Activated CD4-positive, alpha-beta T cell treated with anti-CD3 and anti-CD28 coated beads, Interleukin-2, Interleukin-6, amounts not matched to agents 100 ng/mL and 50 ng/mL, durations not matched to agents 16 hours and 8 hours (primary cell): ENCODE measurements at places on chromosomes 5 and 9.

- no peak for DNase-seq
Observed at GRCh38 chr5:40334242-40334635, 345.5 kb upstream of the PTGER4 start.

DNA sequence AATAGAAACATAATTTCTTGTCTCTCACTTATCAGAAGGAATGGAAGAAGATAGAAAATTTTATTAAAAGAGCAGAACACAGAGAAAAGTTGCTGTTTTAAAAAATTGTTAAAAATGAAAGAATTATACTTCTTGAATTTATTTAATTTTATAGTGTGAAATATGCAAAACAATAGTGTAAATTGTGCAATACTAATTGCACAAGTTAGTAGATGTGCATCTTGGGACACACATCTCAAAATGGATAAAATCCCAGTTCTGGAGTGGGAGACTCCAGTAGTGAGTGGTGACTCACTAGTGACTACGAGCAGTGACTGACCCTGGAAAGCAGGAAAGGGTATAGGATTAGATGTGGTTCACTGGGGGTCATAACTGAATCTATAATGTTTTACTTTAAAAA is 223.2 kb downstream of the MSX2 start:
- DNase-seq: no peak

DNA sequence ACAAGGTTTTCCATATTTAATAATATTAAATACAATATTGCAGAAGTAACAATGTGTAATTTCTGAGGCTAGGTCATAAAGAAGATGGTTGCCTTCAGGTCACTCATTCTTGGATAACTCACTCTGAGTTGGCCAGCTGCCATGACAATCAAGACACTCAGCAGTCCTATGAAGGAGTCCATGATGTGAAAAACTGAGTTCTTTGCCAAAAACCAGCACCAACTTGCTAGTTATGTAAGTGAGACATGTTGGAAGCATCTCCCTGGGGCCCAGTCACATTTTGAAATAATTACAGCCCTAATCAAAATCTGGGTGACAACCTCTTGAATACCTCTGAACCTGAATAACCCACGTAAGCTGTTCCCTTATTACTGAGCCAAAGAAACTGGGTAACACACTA is 453.2 kb downstream of the CDH18 start:
- DNase-seq: no peak

- DNase-seq: peak; percentile 77
Observed at GRCh38 chr9:34252670-34253459, 74.0 kb downstream of the UBAP1 start.

- DNase-seq: peak; percentile 25
Observed at GRCh38 chr9:108956631-108957026, 22.4 kb downstream of the ABITRAM start.

GRCh38 chr9:109331353-109331752 is 10.5 kb upstream of the EPB41L4B start:
- DNase-seq: no peak

DNA sequence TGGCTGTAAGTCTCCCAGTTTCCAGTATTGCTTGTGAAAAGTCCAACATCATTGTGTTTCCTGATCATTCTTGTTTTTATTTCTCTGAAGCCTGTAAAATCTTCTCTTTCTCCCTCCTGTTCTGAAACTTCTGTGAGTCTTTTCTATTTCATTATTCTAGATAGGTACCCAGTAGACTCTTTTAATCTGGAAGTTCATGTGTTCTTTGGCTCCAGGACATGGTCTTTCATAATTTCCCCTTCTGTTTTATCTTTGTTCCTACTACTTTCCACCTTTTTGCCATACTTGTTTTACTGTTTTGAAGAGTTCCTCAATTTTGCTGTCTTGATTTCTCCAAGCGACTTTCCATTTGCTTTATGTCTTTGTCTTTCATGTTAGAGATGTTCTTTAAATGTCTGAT is 168.1 kb downstream of the APBA1 start:
- no peak for DNase-seq

GRCh38 chr9:73149371-73150067 is 2.1 kb upstream of the ANXA1 start:
- DNase-seq: peak; percentile 81

- DNase-seq: no peak
Observed at GRCh38 chr5:42839196-42839595, 27.5 kb upstream of the SELENOP start.

DNA sequence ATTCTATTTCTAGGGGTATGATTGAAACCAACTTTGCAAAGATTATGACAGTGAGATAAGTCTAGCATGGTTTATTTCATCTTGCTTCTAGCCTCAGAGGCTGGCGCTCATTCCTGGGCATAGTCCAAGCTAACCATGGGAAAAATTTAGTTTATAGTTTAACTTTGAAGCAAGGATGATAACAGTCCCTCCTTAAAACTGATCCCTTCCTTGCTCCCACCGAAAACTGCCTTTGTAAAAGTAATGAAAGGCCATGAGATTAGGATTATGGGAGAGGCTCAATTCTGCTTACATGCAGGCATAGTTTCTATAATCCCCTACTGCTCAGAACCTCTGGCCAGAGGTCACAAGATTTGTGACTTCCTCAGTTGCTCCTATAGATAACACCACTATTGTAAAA is 75.7 kb downstream of the TARS1 start:
- no peak for DNase-seq

GRCh38 chr5:96522635-96523355 is 89.7 kb upstream of the PCSK1 start:
- DNase-seq: no peak

- DNase-seq: no peak
Observed at GRCh38 chr5:9194509-9194908, 351.4 kb downstream of the SEMA5A start.

DNA sequence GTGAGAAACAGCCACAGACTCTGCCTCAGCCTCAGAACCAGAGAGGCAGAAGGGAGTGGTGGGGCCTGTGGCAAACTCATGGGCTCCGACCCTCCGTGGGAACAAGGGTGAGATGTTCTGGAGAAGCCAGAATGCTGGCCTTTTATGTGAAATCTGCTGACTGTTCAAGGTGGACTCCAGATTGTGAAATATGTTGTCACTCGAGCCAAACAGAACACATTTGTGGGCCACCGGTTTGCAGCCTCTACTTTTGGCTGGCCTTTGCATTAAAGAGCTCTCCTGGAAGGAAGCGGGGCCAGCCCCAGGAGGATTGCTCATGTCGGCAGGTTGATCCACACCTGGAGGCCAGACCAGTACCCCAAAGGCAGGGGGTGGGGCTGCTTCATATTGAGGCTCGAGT is 62.4 kb downstream of the ERGIC1 start:
- DNase-seq: no peak

DNA sequence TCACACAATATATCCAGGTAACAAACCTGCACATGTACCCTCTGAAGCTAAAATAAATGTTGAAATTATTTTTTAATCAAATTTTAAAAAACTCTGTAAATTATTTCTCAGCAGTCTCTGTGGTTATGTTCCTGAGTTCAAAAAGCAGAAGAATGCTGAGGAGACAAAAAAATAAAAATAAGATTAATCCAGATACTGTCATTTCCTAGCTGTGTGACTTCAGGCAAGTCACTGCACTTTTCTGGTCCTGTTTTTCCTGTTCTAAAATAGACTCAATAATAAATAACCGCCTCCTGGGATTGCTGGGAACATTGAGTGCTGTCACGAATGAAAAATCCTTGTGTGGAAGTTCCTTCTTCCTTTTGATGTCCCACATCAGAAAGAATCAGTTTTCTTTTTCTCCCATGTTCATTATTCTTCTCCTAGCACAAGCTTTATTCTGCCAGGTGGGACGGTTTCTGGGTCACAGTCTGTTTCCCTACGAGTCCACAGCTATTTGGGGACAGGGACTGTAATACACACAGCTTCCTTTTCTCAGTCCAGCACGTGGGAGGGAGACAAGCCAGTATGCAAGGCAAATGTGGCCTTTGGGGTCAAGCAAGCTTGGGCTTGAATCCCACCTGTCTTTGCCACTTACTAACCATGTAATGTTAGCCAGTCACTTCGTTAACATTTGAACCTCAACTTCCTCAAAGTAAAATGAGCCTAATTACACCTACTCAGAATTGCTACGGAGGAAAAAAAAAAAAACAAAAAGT is 156.9 kb downstream of the TRIM32 start:
- no peak for DNase-seq

DNA sequence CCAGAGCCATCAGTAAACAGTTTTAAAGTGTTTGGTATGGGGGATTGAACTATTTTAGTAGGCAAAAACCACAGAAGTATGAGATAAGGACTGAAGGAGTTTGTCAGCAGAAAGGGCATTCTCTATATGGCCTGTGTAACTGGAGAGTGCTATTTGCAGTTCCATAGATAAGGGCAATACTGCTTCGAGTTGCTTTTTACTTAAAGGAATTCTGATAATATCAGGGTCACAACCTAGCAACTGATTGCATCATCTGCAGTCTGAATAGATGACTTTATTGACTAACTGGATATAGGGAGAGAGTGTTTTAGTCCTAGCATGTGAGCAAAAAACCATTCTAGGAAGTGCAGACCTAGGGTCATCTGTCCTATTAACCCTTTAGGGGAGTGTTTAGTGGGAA is 645.2 kb upstream of the PTPRD start:
- DNase-seq: no peak

DNA sequence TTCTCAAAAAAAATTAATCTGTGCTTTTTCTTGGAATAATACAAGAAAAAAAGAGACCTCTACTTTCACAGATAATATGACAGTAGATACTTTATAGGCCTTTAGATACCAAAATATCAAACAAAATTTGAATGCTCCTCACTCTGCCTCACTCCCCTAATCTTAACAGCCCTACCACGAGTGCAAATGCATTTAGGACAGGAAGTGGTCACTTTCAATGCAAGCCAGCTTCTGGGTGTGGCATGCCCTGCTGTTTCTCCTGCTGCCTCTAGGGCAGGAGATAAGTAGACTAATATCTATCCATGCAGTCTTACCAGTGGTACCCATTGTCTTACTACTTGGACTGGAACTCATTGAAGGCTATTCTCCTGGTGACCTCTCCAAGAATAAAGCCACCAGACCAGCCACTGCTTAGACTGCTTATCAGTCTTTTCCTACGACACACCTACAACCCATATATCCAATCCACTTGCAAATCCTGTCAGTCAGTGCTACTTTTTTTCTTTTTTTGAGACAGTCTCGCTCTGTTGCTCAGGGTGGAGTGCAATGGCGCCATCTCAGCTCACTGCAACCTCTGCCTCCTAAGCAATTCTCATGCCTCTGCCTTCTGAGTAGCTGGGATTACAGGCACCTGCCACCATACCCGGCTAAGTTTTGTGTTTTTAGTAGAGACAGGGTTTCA is 23.0 kb downstream of the FRRS1L start:
- peak; percentile 40 for DNase-seq

DNA sequence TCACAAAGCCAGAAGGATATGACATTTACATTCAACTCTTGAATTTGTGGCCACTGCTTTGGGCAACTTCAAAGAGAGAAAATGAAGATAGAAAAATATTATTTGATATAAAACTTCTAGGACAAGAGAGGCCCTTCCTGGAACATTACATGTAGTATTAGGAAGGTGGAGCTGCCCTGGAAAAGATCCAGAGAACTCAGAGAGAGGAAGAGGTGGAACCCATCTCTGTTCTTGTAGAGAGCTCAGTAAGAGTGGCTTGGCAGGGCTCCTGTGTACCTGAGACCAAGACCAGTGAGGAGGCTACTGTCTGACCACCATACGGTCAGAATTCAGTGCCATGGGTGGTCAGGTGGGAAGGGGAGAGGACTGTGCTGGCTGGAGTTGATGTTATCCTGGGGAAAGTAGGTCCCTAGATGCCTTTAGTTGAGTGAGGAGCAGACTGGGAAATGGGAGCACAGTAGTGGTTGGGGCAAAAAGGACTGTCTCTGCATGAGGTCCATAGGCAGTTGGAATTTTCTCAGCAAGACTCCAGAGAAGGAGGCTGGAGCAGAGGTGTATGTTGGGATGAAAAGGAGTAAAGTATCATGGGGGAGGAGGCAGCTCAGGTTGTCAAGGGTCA is 7.6 kb downstream of the TGFBI start:
- DNase-seq: no peak

DNA sequence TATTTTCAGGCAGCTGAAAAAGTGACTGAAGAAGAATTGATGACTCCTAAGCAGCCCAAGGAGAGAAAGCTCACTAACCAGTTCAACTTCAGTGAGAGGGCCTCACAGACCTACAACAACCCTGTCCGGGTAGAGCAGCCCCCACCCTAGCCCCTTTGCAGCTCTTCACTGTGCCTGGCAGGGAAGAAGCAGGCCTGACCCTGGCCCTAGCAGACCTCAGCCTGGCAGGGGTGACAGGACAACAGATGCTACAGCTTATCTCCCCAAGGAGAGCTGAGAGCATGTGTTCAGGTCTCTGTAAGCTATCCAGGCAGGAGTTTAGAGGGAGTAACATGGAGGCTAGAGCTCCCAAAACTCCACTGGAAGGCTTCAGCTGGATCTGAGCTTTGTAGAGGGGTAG is 31.8 kb downstream of the DNAI1 start:
- no peak for DNase-seq

DNA sequence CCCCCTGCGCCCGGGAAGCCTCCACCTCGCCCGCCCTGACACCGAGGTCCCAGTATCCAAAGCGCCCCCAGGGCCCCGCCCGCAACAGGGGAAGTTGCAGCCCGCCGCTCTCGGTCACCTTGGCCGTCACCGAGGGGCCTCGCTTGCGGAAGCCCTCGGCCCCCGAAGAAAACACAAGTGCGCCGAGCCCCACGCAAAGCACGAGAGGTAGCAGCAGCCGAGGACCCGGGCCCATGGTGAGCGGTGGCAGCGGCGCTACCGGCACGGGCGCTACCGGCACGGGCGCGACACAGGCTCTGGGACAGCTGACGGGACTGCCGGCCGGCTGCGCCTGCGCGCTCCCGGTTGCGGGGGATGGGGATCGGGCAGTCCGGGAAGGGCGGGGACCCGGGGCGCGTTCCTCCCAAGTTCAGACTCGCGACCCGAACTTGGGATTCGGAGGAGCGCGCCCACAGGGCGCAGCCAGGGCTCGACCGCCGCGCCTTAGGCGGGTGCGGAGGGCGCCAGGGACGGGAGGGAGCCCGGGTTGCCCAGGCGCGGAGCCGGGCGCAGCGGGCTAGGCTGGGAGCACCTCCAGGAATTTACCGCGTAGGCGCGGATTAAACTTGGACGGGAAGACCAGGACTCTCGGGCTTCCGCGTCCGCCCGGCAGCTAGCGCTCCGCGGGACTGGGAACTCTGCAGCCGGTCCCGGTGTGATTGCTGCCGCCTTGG is at the start of gene PPIC:
TSS of gene PPIC (minus strand) at position 335 of the 713 bp plus-strand sequence. CDS start at position 235, 100 bp downstream.
- DNase-seq: peak; percentile 13

DNA sequence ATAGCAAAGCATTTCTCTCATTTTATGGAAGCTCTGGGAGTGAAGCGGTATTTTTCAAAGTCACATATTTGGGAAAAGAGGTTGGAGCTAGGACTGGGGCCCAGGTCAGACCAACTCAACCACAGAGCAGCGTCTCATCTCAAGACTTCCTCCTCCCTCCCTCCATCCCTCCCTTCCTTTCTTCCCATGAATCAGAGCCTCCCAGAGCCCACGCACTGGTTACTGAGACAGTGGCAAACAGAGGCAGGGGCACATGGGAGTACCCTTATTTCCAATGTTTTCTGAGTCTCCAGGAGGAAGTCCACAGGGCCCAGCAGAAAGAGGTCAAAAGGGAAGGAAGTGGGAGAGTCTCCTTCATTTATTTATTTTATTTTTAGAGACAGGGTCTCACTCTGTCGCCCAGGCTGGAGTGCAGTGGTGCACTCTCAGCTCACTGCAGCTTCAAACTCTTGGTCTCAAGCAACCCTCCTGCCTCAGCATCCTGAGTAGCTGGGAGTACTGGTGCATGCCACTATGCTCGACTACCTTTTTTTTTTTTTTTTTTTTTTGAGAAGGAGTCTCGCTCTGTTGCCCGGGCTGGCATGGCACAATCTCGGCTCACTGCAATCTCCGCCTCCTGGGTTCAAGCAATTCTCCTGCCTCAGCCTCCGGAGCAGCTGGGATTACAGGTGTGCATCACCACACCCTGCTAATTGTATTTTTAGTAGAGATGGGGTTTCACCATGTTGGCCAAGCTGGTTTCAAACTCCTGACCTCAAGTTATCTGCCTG is 52.5 kb upstream of the CDKN2AIPNL start:
- no peak for DNase-seq
